Effector memory CD4-positive, alpha-beta T cell (primary cell): ENCODE measurements at places on chromosomes 12 and 14.

- DNase-seq = peak; percentile 10
Observed at GRCh38 chr12:4849115-4849541, 60.6 kb upstream of the KCNA1 start.

GRCh38 chr12:5587711-5588121 is 155.8 kb downstream of the NTF3 start:
- DNase-seq = no peak

- DNase-seq = no peak
Observed at GRCh38 chr12:24902511-24903328, 46.2 kb downstream of the BCAT1 start.

DNA sequence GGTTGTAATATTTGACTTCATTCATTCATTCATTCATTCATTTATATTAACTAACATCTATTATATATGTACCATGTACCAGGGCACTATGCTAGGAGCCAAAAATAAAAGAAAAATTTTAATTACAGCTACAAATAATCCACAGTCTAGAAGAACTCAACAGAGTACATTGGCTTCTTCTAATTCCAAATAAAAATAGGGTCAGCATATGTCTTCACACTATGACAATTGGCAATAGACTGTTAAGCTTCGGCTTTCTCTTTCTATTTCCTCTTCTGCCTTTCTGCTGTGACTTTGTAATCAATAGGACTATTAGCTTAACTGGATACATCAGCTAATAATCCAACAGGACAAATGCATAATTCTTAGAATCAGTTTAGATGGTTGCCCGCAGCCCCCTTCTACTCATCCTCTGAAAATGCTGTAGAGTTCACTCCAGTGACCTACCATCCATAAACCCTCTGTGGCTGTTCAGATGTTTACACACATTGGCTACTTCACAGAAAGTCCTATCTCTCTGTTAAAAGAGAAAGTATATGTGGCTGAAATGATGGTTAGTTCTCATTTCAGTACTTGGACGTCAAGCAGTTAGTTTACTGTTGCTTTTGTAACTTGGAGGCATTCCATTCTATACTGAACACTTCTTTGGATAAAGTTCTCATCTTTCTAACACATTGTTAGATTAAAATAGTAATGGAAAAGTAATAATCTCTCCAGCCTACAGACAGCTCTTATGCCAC is 445.5 kb upstream of the GARIN6 start:
- no peak for DNase-seq

- DNase-seq = no peak
Observed at GRCh38 chr14:101947577-101947903, 16.8 kb upstream of the DYNC1H1 start.

- DNase-seq = no peak
Observed at GRCh38 chr14:92560106-92560865, 46.7 kb downstream of the RIN3 start.

GRCh38 chr12:27766587-27766986 is 13.4 kb upstream of the KLHL42 start:
- DNase-seq = no peak

- no peak for DNase-seq
Observed at GRCh38 chr14:69039288-69039628, 60.2 kb upstream of the ACTN1 start.

DNA sequence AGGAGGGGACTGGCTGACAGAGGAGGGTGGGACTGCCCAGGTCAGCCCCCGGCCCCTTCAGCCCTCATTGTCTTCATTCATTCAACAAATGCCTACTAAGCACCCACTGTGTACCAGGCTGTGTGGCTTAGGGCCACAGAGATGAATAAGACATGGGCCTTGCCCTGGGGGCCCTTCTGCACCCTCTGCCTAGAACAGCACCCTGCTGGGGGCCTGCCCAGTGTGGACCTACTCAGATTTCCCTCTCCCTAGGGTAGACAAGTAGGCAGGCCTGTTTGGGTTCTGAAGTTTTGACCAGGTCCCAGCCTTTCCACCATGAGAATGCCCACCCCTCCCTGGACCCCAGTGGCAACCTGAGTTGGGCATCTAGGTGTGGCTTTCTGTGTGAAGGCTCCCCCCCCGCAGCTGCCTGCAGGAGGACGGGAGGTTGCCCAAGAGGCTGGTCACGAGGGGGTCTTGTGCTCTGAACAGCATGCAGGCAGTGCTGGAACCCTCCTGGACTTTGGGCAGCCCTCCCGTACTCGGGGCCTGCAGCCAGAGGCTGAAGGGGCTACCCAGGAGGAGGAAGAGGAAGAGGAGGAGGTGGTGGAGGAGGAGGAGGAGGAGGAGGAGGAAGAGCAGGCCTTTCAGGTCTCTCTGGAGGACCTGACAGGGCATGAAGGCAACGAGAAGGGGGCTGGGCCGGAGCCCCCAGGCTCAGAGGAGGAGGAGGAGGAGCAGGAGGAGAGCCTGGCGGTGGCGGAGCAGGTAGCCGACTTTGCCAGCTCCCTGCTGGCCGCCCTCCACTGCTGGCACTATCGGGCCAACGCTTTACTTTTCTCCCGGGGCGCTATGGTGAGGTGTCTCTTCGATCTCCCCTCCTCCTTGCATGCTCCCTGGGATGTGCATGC is 33.4 kb downstream of the PLEKHG3 start:
- no peak for DNase-seq

DNA sequence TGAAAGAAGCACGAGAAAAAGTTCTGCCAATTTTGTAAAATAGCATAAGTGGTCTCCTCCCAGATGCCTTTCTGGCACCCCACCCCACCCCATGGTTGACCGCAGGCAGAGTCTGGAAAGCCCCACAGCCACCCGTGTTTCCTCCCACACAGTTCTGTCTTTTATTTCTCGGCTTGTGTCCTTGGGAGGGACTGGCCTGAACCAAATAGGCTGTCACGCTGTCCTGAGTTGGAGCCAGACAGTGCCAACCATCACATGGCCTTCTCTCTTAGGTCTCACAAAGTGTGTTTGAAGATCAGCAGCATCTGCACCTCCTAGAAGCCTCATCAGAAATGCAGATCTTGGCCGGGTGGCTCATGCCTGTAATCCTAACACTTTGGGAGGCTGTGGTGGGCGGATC is 10.2 kb upstream of the LTA4H start:
- peak; percentile 43 for DNase-seq

GRCh38 chr12:52493172-52493571 is at the start of gene KRT6A:
Gene KRT6A (minus strand): TSS chr12:52493257. CDS start chr12:52493188, 69 bp downstream.
- no peak for DNase-seq

DNA sequence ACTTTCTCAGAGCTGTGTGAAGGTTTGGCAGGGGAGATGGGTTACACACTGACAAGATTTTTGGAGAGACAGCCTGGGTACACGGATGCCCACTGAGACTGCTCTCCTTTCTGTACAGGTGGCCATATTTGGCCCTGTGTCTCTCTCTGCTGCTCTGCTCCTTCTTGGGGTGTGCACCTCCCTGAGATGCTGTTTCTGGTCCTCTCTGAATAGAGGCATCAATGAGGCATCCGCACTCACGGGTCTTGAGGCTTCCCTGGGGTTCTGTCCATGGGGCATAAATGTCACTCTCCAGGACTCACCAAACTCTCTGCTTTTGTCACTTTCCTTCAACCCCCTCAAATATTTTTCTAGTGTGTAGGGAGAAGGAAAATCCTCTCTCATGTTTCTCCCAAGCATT is 77.5 kb downstream of the TTC8 start:
- DNase-seq = no peak

GRCh38 chr12:6961278-6961694 is 9.2 kb downstream of the PHB2 start:
- peak; percentile 89 for DNase-seq

DNA sequence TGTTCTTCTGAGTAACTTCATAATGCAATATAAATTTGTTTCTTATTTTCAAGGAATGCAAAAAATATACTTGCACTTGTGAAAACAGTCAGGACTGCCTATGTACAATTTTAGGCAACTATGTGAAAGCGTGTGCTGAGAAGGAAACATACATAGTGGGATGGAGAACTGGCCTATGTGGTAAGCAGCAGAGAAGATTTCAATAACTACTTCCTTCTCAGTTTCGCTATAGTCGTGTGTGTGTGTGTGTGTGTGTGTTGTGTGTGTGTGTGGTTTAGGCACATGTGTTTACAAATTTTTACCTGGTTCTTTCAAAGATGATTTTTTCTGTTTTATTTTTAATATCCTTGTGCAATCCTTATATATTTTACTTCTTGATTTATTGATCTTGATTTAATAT is 211.8 kb downstream of the LRRK2 start:
- DNase-seq = no peak

- no peak for DNase-seq
Observed at GRCh38 chr12:58773986-58774385, 146.3 kb downstream of the LRIG3 start.

- DNase-seq = no peak
Observed at GRCh38 chr12:39771456-39771855, 151.9 kb upstream of the ABCD2 start.

DNA sequence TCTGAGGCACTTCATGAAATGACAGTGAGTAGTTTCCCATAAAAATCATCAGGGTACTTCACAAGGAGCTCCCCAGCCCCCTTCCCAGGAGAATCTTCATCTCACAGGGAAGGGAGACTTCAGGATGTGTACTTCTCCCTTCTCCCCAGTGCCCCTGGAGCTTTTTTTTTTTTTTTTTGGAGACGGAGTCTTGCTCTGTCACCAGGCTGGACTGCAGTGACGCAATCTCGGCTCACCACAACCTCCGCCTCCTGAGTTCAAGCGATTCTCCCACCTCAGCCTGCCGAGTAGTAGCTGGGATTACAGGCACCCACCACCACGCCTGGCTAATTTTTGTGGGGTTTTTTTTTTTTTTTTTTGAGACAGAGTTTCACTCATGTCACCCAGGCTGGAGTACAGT is 10.4 kb downstream of the ITPK1 start:
- no peak for DNase-seq

GRCh38 chr12:105862163-105862821 is 276.5 kb downstream of the NUAK1 start:
- DNase-seq = no peak

DNA sequence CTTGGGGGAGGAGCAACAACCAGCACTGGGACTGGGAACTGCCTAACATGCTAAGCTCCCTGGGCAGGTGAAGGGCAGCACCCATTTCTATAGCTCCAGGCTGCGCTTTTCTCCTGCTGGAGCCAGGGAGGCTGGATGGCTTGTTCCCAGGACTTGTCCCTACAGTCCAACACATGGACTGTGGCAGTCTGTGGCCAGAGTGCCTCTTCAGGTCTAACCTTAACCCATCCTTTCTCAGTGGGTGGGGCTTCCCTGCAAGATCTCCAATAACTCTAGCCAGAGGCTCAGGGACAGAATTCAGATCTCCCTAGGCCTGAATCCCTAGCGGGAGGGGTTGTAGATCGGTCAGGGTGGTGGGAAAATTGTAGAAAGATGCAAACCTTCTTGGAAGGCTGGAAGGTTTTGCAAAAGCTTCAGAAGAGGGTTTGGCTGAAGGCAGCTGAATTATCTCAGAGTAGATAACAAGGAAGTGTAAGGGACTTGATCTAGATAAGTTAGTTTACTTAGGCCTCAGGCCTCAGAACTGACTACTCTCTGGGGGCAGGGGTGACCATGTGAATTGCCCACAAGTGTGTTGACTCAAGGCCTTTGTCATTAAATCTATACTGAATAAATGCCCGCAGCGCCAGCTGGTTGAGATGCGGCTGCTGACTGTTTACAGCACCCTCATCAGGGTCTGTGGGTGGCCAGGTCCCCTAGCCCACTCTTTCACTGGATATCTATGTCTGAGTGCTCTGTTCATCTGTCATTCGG is 60.7 kb downstream of the SSPN start:
- DNase-seq = no peak

DNA sequence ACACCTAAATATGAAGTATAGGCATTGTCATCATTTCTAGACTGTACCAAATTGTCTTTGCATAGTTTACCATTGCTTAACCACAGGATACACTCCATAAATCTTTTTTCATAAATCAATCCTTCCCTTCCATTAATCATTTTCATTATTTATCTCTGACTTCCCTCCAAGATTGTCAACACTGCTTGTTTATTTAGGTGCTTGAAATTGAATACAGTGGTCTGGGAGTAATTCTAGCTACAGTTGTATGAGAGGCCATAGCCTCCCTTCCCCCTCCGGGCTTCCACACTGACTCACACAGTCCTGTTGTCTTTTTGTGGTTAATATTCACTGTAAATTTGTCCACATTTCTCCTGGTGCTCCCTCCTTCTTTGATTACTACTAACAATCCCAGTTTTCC is 114.2 kb upstream of the ARID2 start:
- no peak for DNase-seq

GRCh38 chr14:58656671-58657411 is 19.1 kb downstream of the DACT1 start:
- no peak for DNase-seq

- DNase-seq = no peak
Observed at GRCh38 chr12:103556890-103557627, 30.0 kb upstream of the STAB2 start.

DNA sequence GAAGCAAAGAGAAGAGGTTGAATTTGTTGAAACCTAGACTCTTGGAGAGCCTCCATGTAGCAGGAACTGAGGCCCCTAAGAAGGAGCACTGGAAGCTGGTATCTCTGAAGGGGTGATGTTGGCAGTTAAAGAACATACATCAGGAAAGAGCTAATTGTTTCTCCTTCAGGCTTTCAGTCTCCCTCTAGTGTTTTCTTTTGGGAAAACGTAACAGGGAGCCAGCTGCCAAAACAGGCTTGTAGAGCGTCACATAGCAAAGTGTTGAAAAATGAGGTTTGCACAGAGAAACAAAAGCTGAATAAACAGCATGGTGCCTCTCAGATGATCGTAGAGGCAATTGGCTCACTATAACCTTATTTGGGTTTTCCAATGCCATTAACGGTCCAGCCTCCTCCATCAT is 46.9 kb upstream of the CAND1 start:
- no peak for DNase-seq

DNA sequence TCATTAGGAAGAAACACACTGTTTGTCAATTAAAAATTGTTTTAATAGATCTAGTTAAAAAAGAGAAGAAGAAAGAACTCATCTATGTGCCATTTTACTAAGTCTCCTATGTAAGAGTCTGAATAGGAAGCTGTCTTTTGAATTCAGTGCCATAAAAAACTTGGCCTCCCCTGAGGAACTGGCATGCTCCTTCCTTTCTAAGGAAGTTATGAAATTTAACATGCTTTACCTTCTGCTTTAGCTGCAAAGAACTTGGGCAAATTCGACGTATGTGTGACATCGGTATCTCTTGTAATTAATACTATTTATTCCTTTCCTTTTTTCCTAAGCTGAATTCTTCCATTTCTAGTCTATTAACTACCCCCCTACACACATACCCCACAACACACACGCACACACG is 12.5 kb downstream of the TM7SF3 start:
- no peak for DNase-seq

GRCh38 chr12:65279369-65280112 is 1.1 kb downstream of the MSRB3 start:
- DNase-seq = no peak

DNA sequence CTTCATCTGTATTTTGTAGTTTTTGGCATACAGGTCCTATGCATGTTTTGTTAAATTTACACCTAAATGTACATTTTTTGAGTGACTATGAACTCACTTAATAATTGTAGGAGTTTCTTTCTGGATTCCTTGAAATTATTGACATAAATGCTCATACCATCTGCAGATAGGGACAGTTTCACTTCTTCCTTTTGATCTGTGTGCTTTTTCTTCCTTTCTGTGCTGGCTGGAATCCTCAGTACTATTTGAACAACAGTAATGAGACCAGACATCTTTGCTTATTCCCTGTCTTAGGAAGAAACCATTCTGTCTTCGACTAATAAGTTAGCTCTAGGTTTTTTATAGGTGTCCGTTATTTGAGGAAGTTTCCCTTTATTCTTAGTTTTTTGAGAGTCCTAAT is 110.3 kb downstream of the ADGRD1 start:
- no peak for DNase-seq
